ENCODE measurements at places on chromosomes 2 and 18.

GRCh38 chr2:86335865-86336674 lies 1.4 kb downstream of the REEP1 start:
- DNase-seq, result no peak

GRCh38 chr2:85409845-85410583 lies at the start of gene CAPG:
Gene CAPG (minus strand): TSS chr2:85410366. CDS start chr2:85402145, 8,221 bp downstream.
- DNase-seq, result no peak

GRCh38 chr2:144161061-144161460 lies 358.9 kb downstream of the ZEB2 start:
- DNase-seq, result no peak

- peak; percentile 35 for DNase-seq
Measured at GRCh38 chr18:8657873-8658470, 47.4 kb upstream of the MTCL1 start.

DNA sequence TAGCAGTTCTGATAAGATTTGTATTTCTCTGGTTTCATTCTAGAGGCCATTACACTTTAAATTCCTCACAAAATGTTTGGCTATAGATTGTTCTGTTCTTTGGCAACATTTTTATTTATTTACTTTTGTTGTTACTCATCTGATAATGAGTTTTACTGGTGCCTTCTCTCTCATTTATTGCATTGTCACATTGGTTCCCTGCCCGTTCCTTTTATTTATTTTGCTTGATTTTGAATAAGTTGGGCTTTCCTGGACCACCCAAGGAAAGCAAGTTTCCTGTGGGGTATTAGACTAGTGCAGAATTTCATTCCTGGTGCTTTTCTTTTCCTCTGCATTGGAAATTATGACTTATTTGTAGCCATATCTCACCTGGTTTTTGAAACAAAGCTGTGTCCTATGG lies 232.0 kb downstream of the SOCS6 start:
- DNase-seq, result no peak

DNA sequence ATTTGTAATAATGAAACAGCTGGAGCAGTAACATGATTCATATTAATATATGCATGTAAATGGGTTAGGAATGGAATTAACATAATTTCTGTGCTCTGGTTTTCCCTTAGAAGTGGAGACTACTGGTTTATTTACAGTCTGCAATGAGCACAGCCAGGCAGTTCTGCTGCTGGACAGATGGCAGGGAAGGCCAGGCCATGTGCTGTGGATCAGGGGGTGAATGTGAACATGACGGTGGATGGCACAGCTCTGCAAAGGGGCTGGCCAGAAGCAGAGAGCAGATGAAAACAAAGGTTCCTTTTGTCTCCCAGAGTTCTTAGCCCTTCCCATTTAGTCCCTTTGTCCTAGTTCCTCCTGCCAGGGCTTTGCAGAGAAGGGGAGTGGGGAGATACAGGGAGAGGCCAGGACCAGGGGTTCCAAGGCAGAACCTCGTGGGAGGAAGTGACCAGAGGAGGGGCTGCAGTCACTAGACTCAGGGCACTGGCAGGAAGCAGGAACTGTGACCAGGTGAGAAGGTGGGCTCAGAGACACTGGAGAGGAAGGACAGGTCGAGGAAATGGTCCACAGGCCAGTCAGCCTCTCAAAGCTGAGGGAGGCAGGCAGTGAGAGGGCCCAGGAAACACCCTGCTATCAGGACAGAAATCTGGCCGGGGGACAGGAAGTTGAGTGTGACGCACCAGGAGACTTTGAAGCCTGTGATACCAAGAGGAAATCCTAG lies 112.9 kb upstream of the ATP8B1 start:
- no peak for DNase-seq

DNA sequence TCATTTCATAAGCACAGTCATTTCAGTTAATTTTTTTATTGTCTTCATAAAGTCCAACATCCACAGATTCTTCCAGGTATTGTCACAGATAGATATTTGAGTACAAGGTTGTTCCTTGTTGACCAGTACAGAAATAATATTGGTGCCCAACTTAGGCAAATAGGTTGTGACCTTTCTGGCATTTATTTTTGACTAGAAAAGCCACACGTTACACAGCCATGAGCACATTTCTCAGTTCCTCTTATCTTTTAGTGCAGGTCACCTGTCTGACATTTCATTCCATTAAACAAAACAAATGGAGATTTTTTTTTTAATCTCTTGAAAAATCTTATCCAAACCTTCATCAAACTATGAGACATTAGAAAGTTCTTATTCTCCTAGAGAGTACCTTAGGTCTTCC lies 428.8 kb downstream of the ZNF521 start:
- no peak for DNase-seq

DNA sequence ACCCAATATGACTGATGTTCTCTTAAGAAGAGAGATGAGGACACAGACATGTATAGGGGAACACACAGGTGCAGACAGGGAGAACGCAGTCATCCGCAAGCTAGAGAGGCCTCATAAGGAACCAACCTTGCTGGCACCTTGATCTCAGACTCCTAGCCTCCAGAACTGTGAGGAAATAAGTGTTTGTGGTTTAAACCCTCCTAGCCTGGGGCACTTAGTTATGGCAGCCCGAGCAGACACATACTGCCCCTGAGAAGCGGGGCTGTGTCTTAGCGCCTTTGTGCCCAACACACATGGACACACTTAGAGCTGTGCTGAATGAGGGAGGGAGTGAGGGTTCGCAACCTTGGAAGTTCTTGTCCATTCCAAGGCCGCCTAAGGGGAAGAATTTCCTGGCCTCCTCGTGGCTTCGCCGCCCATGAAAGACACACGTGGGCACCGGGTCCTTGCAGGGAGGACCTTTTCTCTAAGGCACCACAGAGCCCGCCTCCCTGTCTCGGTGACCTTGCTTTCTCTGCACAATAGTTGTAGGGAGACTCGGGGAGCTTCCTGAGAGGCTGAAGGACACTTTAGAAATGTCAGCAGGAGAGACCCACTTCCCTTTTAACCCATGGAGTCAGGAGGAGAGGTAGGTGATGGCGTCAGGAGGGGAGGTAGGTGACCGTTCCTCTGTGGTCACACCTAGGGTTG lies 224.5 kb upstream of the HDAC4 start:
- no peak for DNase-seq

DNA sequence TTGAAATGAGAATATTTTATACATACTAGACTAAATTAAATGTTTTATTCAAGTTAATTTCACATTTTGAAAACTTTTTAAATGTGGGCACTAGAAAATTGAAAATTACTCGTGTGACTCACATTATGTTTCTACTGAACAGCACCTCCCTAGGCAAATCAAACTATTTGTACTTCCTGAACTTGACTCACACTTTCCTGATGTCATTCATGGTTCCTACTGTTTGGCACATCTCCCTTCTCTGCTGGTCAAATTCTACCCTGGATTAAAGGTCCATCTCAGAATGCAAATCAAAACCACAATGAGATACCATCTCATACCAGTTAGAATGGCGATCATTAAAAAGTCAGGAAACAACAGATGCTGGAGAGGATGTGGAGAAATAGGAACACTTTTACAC lies 16.7 kb downstream of the LHCGR start:
- DNase-seq, result no peak

DNA sequence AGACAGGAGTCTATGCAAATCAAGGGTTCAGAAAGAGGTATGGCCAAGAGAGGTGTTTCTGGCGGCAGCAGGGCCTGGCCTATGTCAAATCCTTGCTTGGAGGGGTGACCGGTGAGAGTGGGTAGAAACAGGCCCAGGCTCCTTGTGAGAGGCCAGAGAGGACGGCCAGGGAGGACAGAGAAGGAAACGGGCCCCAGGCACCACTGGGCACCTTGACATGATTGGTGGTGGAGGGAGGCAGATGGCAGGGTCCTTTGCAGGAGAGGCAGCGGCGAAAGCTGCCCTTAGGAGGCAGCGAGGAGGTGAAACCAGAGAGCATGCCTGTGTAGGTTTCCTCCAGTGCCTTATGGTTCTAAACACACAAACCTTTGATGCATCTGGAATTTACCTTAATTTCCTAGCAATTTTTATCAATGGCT lies 6.2 kb downstream of the RAMP1 start:
- no peak for DNase-seq

GRCh38 chr2:217510771-217511291 lies 492.0 kb downstream of the TNS1 start:
- DNase-seq, result peak; percentile 13

DNA sequence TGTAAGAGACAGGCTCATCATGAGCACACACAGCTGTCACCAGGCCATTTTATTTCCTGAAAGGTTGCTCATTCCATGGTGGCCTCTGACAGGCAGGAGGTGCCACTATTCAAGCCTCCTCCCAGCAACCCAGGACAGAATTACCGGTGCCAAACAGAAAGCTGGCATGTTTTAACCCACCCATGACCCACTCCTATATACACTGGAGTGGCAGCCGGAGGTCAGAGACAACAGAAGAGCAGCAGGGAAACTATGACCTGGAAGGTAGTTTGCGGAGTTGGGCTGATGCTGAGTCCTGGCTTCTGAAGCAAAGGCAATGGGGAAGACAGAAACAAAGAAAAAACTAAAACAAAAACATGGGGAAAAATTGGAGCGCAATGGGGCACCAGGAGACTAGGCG lies 2.3 kb downstream of the RFTN2 start:
- no peak for DNase-seq

DNA sequence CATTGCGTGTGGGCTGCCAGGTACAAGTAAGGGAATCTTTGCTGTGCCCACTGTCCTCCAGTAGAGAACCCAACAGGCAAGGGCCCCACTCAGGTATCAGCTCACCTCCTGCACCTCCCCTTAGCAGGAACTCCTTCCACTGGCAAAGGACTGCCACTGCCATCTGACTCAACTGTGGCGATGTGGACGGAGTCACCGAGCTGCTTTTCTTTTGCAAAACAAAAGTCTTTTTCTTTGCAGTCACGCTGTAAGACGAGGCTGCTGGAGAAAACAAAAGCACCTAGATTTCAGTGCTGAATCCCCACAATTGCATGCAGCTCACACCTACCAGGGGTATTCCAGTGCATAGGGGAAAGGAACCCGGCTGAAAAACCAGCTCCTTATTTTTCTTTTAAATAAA lies 7.9 kb downstream of the MTERF4 start:
- DNase-seq, result no peak

DNA sequence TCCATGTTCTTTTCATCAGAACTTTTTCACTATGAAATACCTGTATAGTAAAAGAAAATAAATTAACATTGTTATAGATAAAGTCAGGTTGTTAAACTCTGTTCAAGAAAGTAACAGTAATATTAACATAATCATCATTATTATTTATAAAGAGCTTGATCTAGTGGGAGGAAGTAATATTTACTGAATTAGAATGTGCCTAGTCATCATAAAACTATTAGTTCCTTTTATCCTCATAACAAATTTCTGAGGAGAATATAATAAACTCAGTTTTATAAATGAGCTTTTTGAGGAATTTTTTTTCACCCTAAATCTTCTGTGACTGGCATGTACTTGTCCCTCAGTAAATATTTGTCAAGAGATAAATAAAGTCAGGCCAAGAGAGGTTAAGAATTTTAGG lies 78.4 kb downstream of the PLA2R1 start:
- DNase-seq, result no peak

GRCh38 chr2:226699321-226699720 lies 100.3 kb downstream of the IRS1 start:
- DNase-seq, result peak; percentile 8

GRCh38 chr2:63578767-63579166 lies 9.5 kb downstream of the WDPCP start:
- DNase-seq, result no peak

DNA sequence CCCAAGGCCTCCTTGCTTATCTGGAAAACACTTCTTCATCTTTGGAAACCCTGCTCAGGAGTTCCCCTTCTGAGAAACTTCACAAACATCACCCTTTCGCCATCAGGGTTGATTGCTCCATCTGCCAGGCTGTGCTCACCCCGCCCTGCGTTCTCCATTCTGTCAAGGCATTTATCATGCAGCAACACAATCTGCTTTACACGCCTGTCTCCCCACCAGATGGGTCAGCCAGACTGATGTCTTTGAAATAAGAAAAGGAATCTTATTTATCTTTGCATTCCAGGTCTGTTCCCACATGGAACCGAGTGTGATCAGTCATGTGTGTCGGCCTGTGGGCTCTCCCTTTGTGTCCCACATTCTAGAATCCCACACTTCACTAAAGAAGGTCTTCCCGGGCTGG lies 110.0 kb upstream of the ARL4C start:
- no peak for DNase-seq

- DNase-seq, result no peak
Measured at GRCh38 chr2:226934546-226935201, 98.8 kb downstream of the RHBDD1 start.

DNA sequence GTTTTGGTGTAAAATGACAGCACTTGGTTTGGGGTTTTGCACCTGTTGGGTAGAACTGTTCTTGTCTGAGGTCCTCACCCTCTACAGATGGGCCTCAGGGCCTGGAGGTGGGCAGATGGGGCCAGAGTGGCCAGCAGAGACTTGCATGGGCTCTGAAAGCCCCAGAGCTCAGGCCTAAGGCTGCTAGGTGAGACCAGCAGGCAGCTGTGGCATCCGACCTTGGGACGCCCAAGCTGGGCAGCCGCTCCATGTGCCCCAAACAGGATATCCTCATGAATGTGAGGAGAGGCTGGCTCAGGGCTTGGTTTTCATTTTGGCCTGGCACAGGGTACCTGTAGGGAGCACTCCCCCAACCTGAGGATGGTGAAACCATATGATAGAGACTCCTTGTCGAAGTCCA lies 38.3 kb downstream of the GBX2 start:
- DNase-seq, result no peak

DNA sequence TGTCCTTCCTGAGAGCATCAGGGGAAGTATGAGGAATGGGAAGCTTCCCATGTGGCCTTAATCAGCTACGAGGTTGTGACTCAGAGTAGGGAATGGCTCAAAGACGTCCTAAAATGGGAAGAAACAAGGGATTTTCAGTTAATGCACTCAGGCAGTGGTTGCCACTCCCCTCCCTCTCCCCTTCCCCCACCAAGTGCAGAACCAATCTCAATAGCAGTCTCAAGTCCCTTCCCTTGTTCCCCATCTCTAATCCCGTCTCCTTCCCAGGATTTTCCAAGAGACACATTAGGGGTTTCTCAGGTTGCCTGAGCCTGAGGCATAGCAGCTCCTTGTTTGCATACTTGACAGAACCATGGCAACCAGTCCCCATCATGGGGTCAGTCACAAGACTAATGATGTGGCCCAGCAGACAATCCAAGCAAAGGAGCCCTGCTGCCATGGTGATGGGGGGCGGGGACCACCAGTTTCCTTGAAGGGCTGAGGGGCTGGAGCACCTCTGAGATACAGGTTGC lies 18.2 kb upstream of the RESP18 start:
- DNase-seq, result no peak

DNA sequence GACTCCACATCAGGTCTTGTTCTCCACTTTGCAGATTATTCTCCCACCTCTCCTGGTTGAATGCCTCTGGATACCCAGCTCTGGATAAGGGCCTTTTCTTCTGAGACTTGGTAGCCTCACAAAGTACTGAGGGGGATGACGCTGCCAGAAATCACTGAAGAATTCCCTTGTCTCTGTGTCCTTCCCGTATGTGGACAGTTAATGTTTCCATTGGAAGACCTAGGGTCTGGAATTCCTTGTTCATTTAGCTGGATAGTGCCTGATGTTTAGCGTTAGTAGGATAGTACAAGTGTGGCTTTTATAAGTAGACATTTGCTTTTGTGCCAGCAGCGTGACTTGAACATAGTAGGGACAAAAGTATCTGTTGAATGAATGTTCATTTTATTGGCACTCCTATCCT lies 76.9 kb downstream of the CLHC1 start:
- DNase-seq, result no peak

GRCh38 chr2:132776287-132776686 lies 106.3 kb upstream of the LYPD1 start:
- DNase-seq, result no peak

- DNase-seq, result no peak
Measured at GRCh38 chr2:23836971-23837565, 89.9 kb downstream of the ATAD2B start.
